ENCODE measurements at places on chromosomes 16 and 17. TPM values are rescaled to one million over a fixed set of nuclear protein-coding genes. Genes with fewer than 3 reads are reported as not detected.

CCDC57 gene
- 53.5 TPM for polyA plus RNA-seq

TMC5 gene
- polyA plus RNA-seq: not detected

GRCh38 chr16:67811899-67812298, 5.2 kb downstream of the TSNAXIP1 start:
- no peak for DNase-seq
- no peaks in the 10 kb centered on the region for H3K36me3 ChIP-seq
- H3K27ac ChIP-seq: no peak overlapping the region
- no peak overlapping the region for H3K4me3 ChIP-seq

GRCh38 chr17:44188576-44189403, 2.0 kb downstream of the TMUB2 start:
- peak overlapping the region; percentile 99 for H3K4me3 ChIP-seq
- H3K27ac ChIP-seq: peak overlapping the region; percentile 100
- H3K36me3 ChIP-seq: peaks cover 31% of the 10 kb centered on the region
- DNase-seq: no peak

GRCh38 chr16:59950431-59950830, 1216.3 kb upstream of the GOT2 start:
- no peak overlapping the region for H3K4me3 ChIP-seq
- H3K27me3 ChIP-seq: no peaks in the 10 kb centered on the region
- no peak overlapping the region for H3K27ac ChIP-seq
- H3K4me1 ChIP-seq: no peaks in the 10 kb centered on the region
- DNase-seq: no peak
